ENCODE measurements at places on chromosomes 1 and 21. TPM values are rescaled to one million over a fixed set of nuclear protein-coding genes. Genes with fewer than 3 reads are reported as not detected.

The AMY1A gene
- not detected for total RNA-seq

The NMNAT2 gene
- 4.4 TPM for total RNA-seq

The PMF1 gene
- 81.0 TPM for total RNA-seq

The RGSL1 gene
- total RNA-seq = not detected

The ICOSLG gene
- total RNA-seq = 4.6 TPM

The LCE3E gene
- not detected for total RNA-seq

The FAM72B gene
- 9.2 TPM for total RNA-seq

The FMO1 gene
- total RNA-seq = 0.12 TPM

The SPRR1A gene
- total RNA-seq = not detected

The ATP1A4 gene
- total RNA-seq = not detected

The SMIM11 gene
- total RNA-seq = 1.4 TPM

- peak; percentile 86 for DNase-seq
These were observed 21.7 kb upstream of the IRF2BP2 start for GRCh38 chr1:234631721-234632125.

DNA sequence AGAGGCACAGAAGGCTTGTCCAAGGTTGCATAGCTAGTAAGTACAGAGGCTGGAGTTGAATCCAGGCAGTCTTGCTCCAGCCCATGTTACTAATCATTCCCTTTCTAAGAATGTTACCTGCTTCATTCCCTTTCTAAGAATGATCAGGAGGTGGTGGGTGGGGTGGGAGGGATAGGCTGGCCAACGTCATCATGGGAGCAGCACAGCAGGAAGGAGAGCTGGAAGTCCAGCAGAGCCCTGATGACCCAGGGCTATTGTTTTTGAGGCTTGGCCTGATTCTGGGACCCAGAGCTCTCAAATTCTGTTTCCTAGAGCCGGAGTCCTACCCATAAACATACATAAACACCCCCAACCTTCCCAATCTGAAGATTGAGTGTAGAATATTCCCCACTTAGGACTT lies 11.8 kb upstream of the CSF1 start:
- DNase-seq = no peak

DNA sequence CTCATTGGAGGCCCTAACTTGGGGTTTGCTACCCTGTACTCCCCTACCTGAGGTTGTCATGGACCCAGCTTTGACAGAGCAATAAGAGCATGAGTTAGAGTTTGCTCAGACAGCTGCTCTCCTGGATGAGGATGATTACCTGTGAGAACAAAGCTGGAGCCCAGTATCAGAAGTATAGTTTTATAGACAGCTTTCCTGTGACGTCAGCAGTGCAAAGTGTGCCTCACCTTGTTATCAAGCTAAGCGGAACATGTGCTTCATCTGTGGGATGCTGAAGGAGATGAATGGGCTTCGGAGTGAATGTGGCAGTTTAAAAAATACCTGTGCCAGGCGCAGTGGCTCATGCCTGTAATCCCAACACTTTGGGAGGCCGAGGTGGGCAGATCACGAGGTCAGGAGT lies 5.4 kb upstream of the WDR47 start:
- no peak for DNase-seq

GRCh38 chr1:225674381-225674780 lies 21.5 kb upstream of the ENAH start:
- DNase-seq = no peak

DNA sequence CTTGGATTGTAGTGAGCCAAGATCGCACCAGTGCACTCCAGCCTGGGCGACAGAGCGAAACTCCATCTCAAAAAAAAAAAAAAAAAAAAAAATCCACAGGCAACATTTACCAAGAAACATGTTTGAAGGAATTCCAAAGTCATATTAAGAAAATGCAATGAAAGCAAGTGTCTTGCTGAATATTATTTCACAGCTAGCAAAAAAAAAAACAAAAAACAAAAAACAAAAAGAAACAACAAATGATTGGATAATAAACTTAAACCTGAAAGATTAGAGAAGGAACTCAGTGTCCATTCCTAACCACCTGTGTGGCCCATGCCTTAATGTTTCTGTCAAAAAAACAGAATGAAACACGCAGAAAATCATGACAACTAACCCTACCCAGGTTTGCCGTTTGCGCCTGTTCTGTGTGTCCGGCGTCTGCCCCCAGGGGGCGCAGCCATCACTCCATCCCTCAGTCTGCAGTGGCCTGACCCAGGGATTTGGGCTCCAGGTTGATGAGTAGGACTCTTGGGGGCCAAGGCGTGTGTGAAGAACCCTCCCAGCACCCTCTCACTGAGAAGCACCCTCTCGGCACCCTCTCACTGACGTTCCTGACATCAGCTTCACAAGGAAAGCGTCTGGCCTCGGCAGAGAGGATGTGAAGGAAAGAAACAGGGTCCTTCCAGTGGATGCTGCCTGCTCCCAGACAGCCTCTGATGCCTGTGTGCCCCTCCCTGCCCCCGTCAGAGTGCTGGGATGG lies 19.2 kb upstream of the PTTG1IP start:
- no peak for DNase-seq

- DNase-seq = no peak
These were observed 111.5 kb downstream of the ENAH start for GRCh38 chr1:225541383-225541782.

DNA sequence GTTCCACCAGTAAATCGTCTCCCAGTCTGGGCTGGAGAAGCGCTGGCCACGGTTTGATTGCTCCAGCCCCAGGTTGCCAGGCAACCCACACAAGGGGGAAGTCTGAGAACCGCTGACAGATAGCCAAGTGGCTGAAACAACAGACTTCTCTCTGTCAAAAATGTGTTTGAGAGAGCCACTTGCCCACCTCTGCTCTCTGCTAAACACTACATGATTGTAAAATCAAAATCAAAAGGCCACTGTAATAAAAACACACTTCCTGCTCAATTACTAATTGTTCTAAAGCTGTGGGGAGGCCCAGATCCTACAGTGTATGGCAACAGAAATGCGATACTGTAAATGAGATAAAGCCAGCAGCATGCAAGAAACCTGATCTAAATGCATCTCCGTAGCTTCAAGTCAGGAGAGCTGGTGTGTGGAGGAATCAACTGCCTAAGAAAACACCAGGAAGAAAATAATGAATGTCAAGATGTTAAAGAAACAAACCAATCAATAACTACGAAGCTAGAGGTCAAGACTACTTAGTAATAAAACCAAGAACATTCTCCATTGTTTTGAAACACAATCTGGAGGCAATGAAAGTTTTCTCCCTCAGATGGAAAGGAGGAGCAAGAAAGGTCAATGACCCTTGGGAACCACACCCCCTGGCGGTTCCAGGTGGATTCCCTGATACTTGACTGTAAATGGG lies 121.2 kb downstream of the SLC45A1 start:
- DNase-seq = peak; percentile 84

DNA sequence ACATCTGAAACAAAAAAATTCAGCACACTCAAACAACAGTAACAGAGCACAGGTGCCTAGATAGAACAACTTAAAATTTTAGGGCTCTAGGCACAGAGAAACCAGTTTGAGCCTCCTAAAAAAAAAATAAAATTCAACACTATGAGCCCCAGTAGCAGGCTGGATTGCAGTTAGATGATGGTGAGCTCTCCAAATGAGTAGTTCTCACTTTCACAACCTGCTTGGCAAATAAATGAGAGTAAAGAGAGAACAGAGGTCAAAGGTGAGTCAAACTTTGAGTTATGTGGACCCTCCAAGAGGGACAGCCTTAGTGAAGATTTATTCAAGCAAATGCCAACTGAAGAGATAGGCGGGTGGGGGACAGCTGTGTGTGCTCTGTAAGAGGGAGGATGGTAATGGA lies 3.6 kb downstream of the BEND5 start:
- no peak for DNase-seq

- DNase-seq = no peak
These were observed 27.1 kb downstream of the POU2F1 start for GRCh38 chr1:167247754-167248153.

DNA sequence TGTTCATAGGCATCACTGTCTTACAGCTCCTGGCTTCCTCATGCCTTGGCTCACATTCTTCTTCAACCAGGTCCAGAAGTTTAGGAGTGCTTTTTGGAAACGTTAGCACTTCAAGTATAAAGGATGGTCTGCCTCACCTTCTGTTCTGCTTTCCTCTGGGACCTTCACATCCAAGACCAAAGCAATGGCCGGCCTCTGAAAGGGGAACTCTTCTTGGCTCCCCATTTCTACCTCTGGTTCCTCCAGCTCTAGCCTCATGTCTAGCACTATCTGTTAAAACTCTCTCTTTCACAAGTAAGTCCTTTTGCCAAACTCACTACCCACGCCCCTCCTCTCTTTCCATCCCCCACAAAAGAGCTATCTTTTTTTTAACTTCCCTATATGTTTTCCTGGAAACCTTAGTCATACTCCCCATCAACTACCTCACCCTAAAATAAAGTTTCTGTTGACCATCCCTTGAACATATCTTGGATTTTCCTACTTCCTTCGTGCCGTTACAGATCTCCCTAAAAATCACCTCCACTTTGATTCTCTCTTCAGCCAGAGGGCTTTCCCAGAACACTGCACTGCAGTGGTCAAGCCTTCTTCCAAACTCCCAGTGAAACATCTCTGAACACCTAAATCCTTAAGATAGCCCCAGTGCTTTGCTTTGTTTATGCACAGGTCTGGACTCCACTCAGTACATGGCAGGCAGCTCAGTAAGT lies 7.9 kb downstream of the SORT1 start:
- DNase-seq = no peak

GRCh38 chr1:5575396-5575940 lies 416.8 kb downstream of the NPHP4 start:
- DNase-seq = no peak

GRCh38 chr1:179034720-179035119 lies 9.0 kb downstream of the FAM20B start:
- peak; percentile 16 for DNase-seq

- DNase-seq = peak; percentile 94
These were observed 13.7 kb upstream of the SRP9 start for GRCh38 chr1:225763716-225764548.

DNA sequence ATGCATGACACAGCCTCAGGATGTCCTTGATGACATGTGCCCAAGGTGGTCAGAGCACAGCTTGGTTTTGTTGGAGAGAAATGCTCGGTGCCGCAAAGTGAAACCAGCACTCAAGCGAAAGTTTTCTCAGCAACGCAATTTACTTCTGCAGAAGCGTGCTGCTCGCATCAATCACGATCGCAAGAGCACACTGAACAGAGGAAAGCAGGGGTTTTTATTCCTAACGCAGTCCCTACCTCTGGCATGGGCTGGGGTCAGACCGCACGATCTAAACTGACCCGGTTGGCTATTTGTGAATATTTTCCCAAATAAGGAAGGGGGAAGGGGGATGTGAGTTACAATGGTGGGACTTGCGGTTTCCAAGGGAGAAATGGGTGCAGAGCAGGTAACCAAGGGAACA lies 809 bp upstream of the ZNF669 start:
- no peak for DNase-seq

DNA sequence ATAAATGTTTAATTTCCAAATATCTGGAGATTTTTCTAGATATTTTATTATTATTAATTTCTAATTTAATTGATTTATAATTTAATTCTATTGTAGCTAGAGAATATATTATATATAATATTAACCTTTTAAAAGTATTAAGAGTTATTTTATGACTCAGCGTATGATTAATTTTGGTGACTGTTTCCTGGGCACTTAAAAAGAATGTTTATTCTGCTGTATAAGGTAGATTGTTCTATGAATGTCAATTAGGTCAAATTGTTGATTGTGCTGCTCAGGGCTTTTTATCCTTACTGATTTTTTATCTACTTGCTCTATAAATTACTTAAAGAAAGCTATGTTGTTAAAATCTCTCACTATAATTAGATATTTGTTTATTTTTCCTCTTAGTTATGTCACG lies 20.1 kb upstream of the GJA8 start:
- no peak for DNase-seq

DNA sequence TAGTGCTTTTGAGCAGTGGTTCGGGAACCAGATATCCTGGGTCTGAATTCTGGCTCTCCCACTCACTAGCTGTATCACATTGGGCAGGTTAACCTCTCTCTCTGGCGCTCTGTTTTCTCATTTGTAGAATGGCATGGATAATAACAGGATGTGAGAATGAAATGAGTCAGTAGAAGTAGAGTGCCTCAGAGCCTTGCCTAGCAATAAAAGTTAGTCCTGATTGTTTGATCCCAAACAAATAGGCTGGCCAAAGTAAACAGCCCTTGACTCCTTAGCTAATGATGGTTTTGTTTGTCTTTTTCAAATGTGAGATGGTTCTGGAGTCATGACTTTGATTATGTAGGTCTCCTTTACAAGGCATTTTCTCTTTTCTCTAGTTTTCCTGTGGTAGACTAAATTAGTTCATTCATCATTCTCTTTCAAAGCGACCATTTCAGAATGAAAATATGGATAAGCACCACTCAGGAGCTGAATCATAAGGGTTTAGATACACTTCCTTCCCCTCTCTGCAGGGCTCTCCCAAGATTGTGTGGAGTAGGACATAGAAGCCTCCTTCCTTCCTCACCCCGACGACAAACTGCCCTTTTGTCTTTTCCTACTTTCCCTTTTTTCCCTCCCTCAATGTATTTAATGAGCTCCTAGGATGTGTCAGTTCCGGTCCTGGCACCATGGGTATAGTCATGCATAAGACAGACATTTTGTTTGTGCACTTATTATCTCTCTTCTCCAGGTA lies 23.1 kb downstream of the KIAA0040 start:
- peak; percentile 21 for DNase-seq

- no peak for DNase-seq
These were observed 295.4 kb downstream of the AGBL4 start for GRCh38 chr1:49728377-49728776.

DNA sequence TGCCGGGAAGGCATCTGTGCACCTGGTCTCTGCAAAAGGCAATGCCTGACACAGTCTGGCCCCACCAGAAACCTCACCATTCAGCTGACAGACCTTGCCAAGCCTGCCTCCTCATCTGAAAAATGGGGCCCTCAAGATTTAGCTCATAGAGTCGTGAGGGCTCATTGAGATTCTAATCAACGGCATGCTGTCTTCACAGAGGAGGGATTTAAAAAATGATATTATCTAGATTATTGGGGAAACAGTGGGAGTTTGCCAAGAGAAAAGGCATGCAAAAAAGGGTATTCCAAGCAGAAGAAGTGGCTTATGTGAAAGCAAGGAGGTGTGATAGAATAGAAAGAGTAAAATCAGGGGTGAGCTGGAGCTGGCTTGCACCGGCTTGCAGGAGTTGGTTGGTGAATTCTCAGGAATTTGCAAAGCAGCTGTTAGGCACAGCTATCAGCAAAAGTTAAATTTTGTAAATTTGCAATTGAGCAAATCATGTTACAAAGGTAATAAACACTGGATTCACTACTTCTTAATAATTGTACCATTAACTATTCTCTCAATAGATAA lies 91.7 kb upstream of the WNT4 start:
- no peak for DNase-seq

- peak; percentile 45 for DNase-seq
These were observed 3.3 kb upstream of the SNRPE start for GRCh38 chr1:203858055-203858454.

GRCh38 chr21:28910280-28910887 lies 82.3 kb downstream of the LTN1 start:
- DNase-seq = no peak

- peak; percentile 9 for DNase-seq
These were observed 16.9 kb downstream of the PLA2G4A start for GRCh38 chr1:186845576-186846210.

Data from RPMI7951 (cell line).